MV-4-11 (cell line): ENCODE measurements at places on chromosomes 5 and 9.

DNA sequence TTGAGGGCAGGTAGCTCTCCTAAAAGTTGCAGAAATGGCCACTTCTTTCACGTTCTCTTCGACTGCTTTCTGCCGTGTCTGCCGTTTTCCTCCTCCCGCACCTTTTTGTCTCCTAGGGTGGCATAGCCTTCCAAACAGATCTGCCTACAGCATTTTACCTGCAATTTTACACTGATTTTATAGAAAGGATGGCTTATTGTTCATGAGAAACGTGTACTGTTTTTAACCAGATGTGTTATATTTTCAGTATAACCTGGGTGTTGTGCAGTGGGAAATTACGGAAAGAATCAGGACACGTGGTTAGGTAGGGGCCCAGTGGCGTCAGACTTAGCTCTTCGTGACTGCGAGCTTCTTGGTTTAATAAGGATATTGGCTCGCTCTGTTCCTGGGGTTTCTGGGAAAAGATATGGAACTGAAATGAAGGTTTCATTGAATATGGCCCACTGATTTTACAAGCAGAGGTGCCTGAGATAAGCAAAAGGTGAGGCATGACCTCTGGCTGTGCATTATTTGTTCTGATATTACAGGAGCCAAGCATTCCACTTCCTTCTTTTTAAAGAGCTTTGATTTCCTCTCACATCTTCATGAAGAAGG is 43.7 kb upstream of the PRSS3 start:
- DNase-seq, result no peak

DNA sequence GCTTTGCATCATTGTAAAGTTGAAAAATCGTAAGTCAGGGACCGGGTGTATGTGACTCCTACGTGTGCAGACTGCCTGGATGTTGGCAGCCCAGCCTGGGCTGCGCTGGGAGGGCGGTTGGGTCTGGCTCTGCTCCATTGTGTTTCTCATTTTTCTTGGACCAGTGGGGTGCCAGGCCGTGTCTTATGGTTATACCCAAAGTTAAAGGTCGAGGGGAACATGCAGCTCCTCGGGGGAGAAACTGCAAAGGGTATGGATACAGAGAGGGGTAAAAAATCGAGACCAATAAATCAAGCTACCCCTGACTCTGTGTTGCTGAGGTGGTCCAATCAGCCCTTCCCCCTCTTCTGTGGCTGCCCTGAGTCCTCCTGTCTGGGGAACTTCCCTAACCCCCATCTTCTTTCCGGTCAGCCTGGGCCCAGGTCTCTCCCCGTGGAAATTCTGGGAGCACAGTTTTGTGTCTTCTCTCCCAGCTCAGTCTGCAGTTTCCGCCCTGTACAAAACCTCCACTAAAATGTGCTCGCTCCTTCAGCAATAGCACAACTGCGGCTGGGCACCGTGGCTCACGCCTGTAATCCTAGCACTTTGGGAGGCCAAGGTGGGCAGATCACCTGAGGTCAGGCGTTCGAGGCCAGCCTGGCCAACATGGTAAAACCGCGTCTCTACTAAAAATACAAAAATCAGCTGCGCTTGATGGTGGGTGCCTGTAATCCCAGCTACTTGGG is 34.1 kb upstream of the UNC5A start:
- DNase-seq, result no peak

DNA sequence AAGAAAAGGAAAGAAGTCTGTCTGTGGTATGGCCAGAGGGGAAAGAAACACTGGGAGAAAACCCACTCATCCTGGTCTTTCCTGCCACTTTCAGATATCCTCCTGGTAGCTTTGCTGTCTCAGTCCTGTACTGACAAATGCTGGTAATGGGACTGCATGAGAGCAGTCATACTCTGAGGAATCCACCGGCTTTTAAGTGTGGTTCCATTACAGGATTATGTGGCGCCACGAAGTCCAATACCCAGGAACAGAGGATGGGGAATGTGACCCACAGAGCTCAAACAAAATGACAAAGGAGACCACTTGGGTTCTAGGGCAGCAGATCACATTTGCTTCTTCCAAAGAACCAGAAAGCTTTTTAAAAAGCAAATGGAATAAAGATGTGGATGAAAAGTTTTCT is 26.3 kb upstream of the FBP1 start:
- no peak for DNase-seq

- no peak for DNase-seq
Observed at GRCh38 chr5:141392429-141393198, at the start of gene PCDHGA8. PCDHGA8 (plus strand) TSS chr5:141392633; CDS start chr5:141392814, 181 bp downstream.

- no peak for DNase-seq
Observed at GRCh38 chr5:141760193-141760592, 78.2 kb upstream of the ARAP3 start.

DNA sequence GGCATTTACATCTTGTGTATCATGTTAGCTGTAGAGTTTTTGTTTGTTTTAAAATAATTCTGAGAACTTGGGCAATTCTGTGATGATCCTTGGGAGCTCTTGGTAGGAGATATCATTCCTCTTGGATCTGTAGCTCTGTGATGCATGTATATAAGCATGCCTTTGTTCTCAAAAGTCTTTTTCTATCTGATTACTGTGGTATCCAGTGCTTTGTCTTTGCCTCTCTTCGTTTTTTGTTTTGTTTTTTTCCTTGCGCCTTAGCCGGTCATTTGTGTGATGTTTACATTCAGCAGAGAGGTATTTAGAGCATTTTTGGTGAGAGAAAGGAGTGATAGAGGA is 110.0 kb downstream of the PAM start:
- no peak for DNase-seq

- DNase-seq, result no peak
Observed at GRCh38 chr5:160542281-160542680, 120.6 kb downstream of the PTTG1 start.

DNA sequence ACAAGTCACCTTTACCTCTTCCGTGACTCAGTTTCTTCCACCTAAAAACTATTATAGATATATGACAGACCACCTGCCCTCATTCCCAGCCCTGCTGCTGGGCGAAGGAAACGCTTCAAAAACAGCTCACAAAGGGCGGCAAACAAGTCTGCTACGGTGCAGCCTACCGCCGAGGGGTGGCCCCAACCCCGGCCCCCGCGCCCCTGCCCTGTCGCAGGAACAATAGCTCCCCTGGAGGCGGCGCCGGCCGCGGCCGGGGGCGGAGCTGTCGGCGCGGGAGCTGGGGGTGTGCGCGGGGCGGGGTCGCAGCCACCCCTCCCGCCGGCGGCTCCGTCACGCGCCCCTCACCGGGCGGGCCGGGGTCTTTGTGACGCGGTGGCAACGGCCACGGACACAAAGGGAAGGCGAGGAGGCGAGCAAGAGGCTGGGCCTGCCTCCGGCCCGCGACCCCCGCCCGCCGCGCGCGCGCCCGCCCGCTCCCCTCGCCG is at the start of gene TMEFF1:
Gene TMEFF1, plus strand, starts transcription at position 362 of the 488 bp plus-strand sequence. CDS start 396 bp downstream, outside the sequence.
- DNase-seq, result no peak

DNA sequence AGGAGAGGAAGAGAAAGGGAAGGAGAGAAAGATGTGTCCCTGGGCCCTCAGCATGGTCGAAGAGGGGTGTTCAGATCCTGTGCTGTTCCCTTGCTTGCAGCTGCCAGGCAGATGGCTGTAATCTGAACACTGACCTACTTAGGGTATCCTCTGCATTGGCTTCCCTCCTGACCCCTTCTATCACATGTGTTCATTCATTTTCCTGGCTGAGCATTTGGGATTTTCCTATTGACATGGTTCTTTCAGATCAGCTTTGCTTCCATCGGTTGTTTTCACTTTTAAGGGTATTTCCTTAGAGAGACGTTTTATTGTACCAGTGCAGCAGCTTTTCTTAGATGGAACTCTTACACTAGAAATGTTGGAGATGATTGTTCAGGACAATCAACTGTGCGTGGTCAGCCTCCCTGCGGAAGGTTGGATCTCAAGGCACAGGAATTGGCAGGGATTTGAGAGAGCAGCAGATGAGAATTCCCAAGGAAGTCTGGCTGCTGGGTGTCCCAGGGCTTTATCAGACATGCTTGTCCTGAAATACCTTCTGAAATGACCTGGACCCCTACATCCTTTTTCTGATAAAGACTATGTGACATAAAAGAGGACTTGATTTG is 26.0 kb downstream of the ACTBL2 start:
- DNase-seq, result no peak

DNA sequence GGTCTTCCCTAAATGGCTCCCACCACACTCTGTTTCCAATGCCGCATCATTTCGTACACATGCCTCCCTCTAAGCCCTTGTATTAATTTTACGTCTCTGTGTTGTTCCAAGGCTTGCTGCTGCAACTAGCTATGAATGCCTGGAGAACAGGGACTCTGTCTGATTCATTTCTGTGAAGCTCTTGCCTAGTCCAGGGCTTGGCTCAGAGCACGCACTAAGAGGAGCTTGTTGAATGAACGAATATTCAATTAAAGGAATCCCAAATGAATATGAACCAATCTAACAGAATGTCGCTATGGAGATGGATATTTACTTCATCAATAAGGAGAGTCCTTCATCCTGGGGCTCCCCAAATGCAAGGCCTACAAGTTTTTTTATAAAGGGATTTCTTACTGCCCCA is 55.3 kb downstream of the TGFBR1 start:
- no peak for DNase-seq

DNA sequence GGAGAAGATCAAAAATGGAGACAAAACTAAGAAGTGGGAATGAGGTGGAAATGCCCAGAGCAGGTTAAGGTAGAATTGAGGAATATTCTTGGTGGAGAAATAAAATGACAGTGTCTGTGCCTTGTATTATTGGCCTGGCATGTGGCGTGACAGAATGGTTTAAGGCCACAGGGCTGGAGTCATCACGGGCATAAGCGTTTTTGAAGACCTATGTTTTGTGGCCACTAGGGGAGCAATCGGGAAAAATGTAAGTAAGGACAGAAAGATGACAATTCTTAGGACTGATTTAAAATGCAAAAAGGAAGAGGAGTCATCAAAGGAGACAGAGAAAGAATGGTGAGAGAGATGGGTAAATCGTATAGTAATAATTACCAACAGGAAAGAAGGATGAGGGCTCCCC is 72.2 kb upstream of the EPB41L4A start:
- DNase-seq, result no peak

DNA sequence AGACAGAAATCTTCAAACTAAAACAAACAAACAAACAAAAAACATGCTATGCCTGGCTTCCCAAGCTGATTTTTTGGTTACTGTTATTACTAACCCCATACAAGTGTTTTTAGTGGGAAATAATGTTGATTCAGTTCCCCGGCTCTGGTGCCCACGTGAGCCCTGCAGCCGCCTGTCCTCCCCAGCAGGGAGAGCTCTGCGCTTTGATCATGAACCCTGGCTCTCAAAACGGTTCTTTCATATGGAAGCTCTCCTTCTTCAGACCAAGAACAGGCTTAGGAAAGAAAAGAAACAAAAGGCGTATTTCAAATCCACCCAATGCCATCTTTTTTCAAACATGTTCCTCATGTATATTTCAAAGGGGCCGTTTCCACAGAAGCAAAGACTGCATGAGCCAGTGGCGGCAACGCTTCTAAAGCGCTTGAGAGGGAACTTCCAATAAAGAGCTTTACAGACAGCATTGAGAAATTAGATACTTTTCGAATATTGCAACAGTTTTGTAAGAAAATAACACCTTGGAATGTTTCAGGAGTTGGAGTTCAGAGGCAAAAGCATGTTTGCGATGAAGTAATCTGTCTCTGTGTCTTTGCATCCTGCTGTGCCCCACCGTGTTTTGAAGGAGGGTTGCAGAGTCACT is 74.8 kb downstream of the ICE1 start:
- peak; percentile 55 for DNase-seq

- no peak for DNase-seq
Observed at GRCh38 chr5:177592905-177593304, 902 bp downstream of the TMED9 start.

- no peak for DNase-seq
Observed at GRCh38 chr5:125294844-125295243, 548.4 kb upstream of the ZNF608 start.

GRCh38 chr9:37353791-37354190 is 68.7 kb upstream of the GRHPR start:
- no peak for DNase-seq

GRCh38 chr5:82244854-82245635 is 33.1 kb downstream of the RPS23 start:
- no peak for DNase-seq

DNA sequence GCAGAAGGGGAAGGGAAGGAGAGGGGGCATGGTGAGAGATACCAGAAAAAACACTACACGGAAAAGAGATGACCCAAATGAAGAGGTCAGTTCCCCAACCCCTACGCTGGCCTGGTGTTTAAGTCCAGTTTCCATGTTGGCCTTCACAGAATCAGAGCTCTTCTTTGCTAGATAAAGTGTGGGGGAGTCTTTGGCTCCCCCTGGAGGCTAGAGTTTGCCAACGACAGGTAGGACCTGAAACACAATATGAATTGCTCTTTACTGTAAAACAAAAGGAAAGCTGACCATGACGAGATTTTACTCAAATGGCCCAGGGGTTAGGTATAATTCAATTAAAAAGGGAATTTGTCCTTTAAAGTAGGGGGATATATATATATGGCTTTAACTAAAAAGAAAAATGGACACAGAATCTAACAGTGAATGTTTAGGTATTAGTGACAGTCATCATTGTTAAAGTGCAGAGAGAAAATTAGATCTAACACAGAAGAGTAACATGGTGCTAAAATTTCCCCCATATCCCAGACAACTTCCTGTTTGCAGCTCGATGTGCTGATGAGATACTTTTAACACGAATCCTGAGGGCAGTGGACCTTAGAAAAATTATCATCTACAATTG is 92.0 kb downstream of the SV2C start:
- peak; percentile 41 for DNase-seq

- no peak for DNase-seq
Observed at GRCh38 chr5:161333194-161333880, 213.2 kb downstream of the GABRB2 start.

- no peak for DNase-seq
Observed at GRCh38 chr5:173712609-173713175, 96.2 kb upstream of the BOD1 start.

GRCh38 chr9:121823451-121824169 is 172.2 kb downstream of the DAB2IP start:
- no peak for DNase-seq

GRCh38 chr5:132425009-132425937 is 55.8 kb downstream of the SLC22A5 start:
- peak; percentile 71 for DNase-seq

DNA sequence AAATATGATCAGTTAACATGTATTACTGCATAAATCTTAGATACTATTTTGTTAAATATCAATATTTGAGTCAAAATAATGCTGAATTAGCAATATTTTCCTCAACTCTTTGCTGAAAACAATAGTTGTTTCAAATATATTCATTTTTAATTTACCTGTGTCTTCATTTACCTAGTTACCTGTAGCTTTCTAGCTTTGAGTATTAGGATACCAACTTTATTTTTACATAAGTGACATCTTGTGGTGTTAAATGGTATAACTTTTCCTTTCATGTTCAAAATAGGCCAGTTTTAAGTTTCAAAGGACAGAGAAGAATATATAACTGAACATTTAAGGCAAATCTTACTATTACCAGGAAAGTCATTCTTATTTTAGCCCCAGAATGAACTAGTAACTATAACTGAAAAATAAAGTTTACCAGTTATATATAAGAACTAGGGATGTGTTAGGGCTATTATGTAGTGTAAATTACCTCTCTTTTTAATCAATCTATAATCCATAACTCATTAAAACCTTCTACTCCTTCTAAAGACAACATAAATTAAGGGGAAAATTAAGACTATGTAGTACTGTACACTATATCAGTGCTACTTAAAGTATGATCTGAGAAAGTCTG is 25.3 kb downstream of the AP3B1 start:
- DNase-seq, result peak; percentile 8
